ENCODE measurements at places on chromosomes 1 and 21.

GRCh38 chr21:38804789-38805327 lies 871 bp upstream of the ETS2 start:
- DNase-seq, result peak; percentile 60

DNA sequence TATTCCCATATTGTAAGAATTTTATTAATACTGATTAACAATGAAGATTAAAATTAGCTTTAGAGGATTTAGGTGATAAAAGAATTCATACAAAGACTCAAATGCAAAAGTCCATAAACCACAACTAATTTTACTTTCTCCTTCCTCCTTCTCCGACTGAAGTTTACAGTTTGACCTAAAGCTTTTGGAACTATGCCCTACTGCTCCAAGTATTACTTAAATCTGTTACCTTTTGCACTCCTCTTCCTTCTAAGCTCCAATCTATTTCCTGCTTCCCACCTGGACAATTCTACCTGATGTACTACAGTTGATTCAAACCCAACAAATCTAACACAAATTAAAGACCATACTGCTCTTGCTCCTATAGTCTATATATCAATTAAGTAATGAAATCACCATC lies 36.3 kb downstream of the ANKRD13C start:
- no peak for DNase-seq

GRCh38 chr21:15893902-15894301 lies 164.1 kb downstream of the USP25 start:
- DNase-seq, result no peak

- DNase-seq, result no peak
Measured at GRCh38 chr1:29632806-29633615, 396.7 kb downstream of the PTPRU start.

GRCh38 chr1:40363721-40364120 lies 9.8 kb upstream of the SMAP2 start:
- DNase-seq, result no peak

Measured in NCI-H2107 (cell line).